ENCODE measurements at places on chromosomes 7 and 10. TPM values are rescaled to one million over a fixed set of nuclear protein-coding genes. Genes with fewer than 3 reads are reported as not detected.

PRTFDC1 gene
- 6.6 TPM for total RNA-seq

RASA4B gene
- total RNA-seq = 2.6 TPM

- DNase-seq = no peak
Measured at GRCh38 chr7:22372863-22373262, 15.9 kb upstream of the RAPGEF5 start.

GRCh38 chr10:121838149-121838548, 89.7 kb downstream of the ATE1 start:
- DNase-seq = no peak

- DNase-seq = no peak
Measured at GRCh38 chr10:17599089-17599488, 18.1 kb downstream of the HACD1 start.

DNA sequence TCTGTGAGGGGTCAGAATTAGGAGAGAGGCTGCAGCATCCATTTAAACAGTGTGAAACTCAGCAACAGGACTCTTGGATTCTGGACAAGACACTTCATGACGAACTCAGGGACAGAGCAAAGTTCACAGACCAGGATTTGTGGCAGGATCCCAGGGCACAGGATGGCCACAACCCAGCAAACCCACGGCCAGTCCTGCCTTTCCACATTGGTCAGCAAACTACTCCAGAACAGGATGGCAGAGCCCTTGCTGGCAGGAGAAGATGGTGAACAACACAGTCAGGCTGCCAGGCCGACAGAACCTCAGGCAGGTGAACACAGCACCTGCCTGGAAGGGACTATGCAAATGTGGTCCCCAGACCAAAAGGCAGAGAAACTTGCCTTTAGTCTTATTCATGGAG, 34.4 kb downstream of the VSTM4 start:
- DNase-seq = no peak

DNA sequence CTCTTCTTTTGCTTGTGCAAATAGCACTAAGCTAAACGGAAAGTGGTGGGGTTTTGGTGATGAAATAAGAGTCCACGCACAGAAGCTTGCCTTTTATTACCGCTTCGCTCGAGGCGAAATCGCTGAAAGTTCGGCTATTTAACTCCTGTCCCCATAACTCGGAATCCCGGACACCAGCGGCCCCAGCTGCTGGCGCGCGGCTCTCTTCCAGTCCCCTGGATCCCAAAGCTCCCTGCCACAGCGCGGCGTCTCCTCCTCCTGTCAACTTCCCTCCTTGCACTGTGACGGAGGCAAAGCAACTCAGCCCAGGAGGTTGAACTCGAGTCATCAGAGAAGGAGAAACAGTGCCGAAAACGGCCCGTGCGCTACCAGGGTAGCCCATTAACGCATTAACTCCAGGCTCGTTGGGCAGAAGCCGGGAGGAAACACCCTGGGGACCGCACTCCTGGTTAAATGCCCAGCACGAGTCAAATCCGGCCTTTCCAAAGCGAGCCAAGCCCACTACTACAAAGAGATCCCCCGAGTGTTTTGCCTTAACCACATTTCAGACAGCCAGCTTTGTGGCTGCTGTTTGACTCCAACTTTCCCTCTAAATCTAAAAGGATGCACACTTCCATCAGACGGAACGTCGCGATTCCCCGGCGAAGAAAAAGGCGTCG, 1.3 kb downstream of the SEMA3D start:
- DNase-seq = no peak

ECHDC3 gene
- 20.1 TPM for total RNA-seq

GRCh38 chr10:100894589-100895294, 18.0 kb upstream of the SLF2 start:
- DNase-seq = no peak

DNA sequence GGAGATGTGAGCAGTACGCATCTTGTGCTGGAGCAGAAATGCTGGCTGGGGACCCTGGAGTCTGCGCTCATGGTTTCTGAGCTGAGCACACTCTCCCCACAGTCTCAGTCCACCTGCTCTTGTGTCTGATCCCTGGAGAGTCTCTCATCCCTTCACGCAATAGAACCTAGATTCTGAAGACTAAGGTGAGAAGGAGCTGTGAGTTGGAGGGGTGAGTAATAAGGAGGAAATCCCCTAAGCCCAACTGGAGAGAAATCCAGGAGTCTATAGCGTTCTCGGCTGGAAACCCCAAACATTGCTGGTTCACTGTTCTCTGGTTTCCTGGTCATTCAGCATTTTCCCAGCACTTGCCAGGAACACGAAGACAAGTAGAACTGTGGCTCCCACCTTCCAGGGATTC, 68.3 kb upstream of the SMNDC1 start:
- DNase-seq = no peak

DNA sequence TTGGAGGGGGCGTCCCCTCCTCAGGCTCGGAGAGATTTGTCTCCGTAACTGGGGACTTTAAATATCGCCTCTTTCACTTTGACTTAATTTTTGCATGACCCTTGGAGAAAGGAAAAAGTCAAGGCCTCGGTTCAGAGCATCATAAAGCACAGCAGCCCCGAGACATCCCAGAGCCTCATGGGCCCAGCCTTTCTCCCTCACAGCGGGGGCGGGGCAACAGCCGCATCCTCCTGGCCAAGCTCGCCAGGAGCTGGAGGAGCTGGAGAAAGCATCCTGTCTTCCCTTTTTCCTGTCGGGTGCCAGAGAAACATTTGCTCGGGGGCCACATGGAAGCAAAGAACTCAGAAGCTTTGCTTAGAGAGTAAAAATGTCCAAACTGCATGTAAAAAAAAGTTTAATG, 43.6 kb upstream of the DPYSL4 start:
- DNase-seq = no peak

Data from H1 (cell line).